Activated CD4-positive, CD25-positive, alpha-beta regulatory T cell (primary cell): ENCODE measurements at places on chromosomes 2 and 18.

- DNase-seq: no peak
Measured at GRCh38 chr2:23814963-23815362, 112.0 kb downstream of the ATAD2B start.

GRCh38 chr2:191298306-191298705 lies 53.1 kb downstream of the MYO1B start:
- DNase-seq: no peak

DNA sequence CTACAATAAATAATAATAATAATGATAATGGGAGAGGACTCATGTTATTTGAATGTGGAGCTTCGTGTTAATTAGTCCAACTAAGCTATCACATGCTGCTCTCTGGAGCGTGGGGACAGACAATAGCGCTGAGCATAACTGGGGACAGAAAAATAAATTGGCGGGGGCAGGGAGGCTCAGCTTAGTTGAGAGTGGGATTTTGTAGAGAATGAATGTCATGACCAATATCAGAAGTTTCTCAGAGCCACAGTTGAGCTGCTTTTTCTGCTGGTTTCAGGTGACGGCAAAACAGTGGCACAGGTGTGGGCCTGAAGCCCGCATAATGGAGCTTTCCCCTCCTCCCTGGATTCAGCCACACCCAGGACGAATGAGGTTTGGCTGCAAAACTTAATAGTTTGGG lies 111.1 kb upstream of the CAB39 start:
- no peak for DNase-seq

DNA sequence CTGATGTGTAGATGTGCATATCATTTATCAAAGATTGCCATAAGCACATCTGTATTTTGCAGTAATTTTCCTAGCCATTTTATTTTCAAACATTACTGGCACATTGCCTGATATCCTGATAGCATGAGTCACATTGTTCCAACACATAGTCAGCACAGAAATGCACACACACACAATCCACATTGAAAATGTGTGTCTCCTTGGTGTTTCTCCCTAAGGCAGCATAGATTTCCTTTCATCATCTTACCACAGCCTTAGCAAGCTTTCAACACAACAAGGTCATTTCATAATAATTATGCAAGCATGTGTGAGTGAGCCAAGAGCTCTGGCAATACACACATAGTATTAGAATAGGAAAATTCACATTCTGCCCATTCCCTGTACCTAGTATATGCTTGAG lies 245.4 kb upstream of the MEIS1 start:
- no peak for DNase-seq

- no peak for DNase-seq
Measured at GRCh38 chr2:67694445-67694844, 297.3 kb downstream of the ETAA1 start.

GRCh38 chr2:5991305-5991968 lies 299.3 kb downstream of the SOX11 start:
- no peak for DNase-seq

GRCh38 chr2:119711352-119711751 lies 32.4 kb downstream of the TMEM177 start:
- no peak for DNase-seq

- DNase-seq: no peak
Measured at GRCh38 chr2:98084151-98084868, 2.7 kb upstream of the VWA3B start.
